ENCODE measurements at places on chromosomes 2 and 18.

GRCh38 chr2:148640767-148641166 is 3.8 kb upstream of the EPC2 start:
- DNase-seq: no peak

- no peak for DNase-seq
Observed at GRCh38 chr2:69353360-69353759, 33.7 kb downstream of the GFPT1 start.

GRCh38 chr2:169108099-169108884 is 38.9 kb downstream of the DHRS9 start:
- DNase-seq: no peak

DNA sequence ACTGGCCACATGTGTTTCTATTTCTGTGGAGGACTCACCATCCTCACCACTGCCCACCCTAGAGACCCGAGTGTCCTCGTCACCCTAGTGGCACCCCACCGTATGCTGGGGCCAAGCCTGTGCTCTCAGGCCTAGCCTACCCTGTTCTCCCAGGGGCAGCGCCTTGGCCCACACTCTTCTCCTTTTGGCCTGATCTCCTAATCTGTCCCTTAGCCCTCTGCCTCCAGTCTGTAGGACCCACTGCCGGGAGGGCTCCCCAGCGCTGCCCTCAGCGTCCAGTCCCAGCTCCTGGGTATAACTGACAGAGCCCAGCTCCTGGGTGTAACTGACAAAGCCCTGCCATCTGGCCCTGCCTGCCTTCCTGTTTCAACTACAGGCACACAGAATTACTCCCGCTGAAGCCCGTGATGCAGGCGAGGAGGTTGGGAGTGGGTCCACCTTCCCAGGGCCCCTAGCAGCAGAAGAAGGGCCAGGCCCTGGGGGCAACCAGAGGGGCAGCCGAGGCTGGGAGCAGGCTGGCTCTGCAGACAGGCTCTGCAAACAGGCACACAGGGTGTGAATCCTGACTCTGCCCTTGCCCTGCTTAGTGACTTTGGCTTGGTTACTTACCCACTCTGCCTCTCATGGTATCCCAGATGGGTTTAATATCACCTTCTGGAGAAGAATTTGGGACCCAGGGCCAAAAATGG is 25.6 kb upstream of the PTMA start:
- no peak for DNase-seq

GRCh38 chr18:990197-990596 is 85.5 kb downstream of the ADCYAP1 start:
- no peak for DNase-seq

DNA sequence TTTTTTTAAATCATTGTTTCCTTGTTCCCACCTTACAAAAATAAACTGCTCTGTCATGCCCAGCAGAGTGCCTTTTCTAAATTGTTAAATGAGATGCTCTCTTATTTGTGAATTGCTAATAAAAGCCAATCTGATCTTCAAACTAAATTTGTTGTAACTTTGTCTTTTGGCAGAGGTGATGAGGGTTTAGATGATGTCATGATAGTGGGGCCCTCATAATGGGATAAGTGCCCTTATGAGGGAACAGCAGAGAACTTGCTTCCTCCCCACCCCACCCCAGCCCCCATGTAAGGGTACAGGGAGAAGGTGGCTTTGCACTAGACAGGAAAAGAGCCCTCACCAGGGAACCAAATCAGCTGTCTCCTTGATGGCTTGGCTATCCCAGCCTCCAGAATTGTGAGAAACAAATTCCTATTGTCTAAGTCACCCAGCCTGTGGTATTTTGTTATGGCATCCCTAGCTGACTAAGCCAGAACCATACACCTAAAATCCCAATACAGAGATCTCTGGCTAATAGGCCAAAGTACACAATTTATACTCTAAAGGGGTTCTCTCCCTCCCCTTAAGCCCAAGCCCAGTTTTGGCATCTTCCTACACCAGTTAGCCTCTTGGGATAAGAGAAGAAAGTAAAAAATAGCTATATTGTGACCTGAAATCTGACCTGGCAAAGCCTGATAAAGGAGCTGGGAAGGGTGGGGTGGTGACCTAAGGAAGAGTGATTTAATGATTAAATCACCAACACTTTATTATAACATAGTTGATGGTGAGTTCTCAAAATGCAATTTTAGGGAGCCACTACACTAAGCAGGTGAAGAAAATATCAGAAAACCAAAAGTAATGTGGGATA is 40.3 kb upstream of the HNRNPA3 start:
- no peak for DNase-seq

- no peak for DNase-seq
Observed at GRCh38 chr2:134677856-134678756, 40.7 kb downstream of the TMEM163 start.

GRCh38 chr2:202375033-202375608 is 1.0 kb upstream of the BMPR2 start:
- no peak for DNase-seq

GRCh38 chr2:60054571-60055340 is 498.7 kb downstream of the BCL11A start:
- DNase-seq: no peak

GRCh38 chr2:187497858-187498463 is 49.9 kb upstream of the CALCRL start:
- DNase-seq: no peak

Data from epithelial cell of prostate (primary cell).